Stimulated activated CD8-positive, alpha-beta memory T cell treated with anti-CD3 and anti-CD28 coated beads, Interleukin-2, amount 100 ng/mL, for 1 hour (primary cell): ENCODE measurements at places on chromosomes 16 and 17.

DNA sequence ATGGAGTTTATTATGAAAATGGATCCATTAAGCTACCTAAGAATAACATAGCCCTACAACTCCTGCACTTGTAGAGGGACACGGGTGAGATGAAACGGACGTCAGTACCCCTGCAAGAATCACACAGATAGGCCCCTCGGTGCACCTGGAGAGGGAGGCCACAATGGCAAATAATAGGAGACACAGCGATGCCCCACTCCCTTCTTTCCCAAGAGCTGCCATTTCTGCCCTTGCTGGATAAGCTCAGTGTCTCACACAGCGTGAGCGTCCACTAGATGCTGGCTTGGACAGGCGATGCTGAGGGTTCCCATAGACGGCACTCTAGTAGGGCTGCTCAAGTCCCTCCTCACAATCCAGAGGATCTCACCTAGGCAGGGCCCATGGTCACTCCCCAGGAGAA, 67.8 kb downstream of the ADCY9 start:
- no peak for DNase-seq

- DNase-seq, result no peak
These were observed 21.1 kb upstream of the CORO6 start for GRCh38 chr17:29643817-29644160.

GRCh38 chr16:66523861-66524354, 26.0 kb downstream of the TK2 start:
- no peak for DNase-seq

GRCh38 chr16:68093816-68094613, 8.8 kb downstream of the NFATC3 start:
- no peak for DNase-seq

DNA sequence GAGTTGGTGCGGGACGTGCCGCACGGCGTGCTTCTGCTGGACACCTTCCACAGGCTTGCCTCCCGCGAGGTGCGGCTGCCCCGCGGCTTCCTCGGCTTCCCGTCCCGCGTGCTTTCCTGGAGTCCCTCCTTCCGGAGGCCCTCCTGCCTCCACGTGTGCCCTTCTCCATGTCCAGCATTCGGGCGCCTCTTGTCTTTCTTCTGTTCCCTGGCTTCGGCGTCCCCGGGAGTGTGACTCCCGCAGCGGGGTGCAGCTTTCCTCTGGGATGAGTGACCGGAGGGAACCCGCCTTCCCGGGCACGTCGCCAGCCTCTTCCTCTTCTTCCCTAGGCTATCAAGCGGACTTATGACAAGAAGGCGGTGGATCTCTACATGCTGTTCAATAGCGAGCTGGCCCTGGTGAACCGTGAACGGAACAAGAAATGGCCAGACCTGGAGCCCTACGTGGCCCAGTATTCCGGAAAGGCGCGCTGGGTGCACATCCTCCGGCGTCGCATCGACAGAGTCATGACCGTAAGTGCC, 23.0 kb downstream of the DNAH2 start:
- DNase-seq, result no peak

DNA sequence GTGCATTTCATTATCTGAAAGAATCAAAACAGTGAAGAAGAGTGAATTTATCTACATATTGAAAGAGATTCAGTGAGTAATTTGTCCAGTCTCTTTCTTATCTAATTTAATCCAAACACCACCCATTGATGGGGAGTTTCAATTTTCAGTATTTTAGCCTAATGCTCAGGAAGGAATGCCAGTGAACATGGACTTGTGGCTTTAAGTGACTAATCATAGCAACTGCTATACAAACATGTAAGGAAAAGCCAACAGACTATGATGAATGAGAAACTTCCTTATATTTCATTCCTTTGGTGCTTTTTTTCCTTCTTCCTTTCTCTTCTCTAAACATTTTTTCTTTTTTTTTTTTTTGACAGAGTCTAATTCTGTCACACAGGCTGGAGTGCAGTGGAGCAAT, 885.8 kb downstream of the KCNJ2 start:
- DNase-seq, result no peak
